NCI-H2171 (cell line): ENCODE measurements at places on chromosomes 4 and X.

- DNase-seq = no peak
Observed at GRCh38 chrX:24494647-24495075, 29.6 kb downstream of the PDK3 start.

GRCh38 chr4:83613023-83613422 lies 77.1 kb downstream of the GPAT3 start:
- no peak for DNase-seq

GRCh38 chr4:71833232-71833900 lies 49.5 kb upstream of the GC start:
- no peak for DNase-seq

- DNase-seq = no peak
Observed at GRCh38 chrX:9638871-9639270, 126.8 kb downstream of the GPR143 start.

GRCh38 chrX:97692575-97692974 lies 808.9 kb downstream of the RPA4 start:
- DNase-seq = no peak

- no peak for DNase-seq
Observed at GRCh38 chrX:68746988-68747387, 81.8 kb upstream of the EFNB1 start.

GRCh38 chrX:332496-332860 lies 13.9 kb upstream of the GTPBP6 start:
- DNase-seq = no peak

DNA sequence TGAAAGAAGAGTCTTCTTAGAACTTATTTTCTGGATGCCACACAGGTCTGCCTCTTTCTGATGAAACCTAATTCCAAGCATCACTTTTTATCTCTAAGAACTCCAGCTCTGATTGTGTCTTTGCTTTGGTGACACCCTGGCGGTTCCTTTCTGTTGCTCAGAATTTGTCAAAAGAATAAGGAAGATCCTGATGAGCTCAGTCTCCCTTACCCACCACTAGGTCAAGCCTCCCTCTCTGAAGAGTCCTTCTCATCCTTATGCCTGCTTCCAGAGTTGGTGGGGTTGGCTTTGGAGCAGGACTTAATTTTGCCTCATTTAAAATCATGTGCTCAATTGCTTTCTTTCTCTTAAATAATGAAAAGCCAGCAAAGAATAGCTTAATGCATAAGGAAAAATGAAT lies 31.5 kb upstream of the RPL34 start:
- DNase-seq = no peak

GRCh38 chr4:140556372-140557085 lies 12.2 kb downstream of the UCP1 start:
- no peak for DNase-seq

DNA sequence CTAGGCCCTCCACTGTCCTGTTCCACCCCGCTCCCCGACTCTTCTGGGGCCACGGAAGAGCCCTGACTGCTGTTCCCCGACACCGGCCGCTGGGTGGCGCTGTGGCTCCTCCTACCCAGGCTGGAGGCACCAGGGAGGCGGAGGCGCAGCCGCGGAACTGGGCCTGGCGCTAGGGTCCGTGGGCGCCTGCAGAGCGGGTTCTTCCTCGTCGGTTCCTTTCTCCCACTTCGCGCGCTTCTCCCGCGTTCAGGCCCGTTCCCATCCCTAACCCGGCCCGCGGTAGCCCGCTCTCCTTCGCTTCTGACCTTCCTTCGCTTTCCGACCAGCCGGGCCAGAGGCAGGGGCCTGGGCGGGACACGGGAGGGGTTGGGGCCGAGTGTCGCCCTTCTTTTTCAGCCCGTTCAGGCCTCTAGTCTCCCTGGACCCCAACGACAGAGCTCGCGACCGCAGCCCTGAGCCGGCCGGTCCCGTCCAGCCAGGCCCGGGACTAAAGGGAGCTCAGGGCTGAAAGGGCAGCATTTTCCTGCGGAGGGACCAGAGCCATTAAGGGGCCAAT lies 34.3 kb downstream of the NALF2 start:
- DNase-seq = no peak

- no peak for DNase-seq
Observed at GRCh38 chr4:68732653-68733466, 62.4 kb upstream of the UGT2B15 start.
